ENCODE measurements at places on chromosomes 16 and 17.

DNA sequence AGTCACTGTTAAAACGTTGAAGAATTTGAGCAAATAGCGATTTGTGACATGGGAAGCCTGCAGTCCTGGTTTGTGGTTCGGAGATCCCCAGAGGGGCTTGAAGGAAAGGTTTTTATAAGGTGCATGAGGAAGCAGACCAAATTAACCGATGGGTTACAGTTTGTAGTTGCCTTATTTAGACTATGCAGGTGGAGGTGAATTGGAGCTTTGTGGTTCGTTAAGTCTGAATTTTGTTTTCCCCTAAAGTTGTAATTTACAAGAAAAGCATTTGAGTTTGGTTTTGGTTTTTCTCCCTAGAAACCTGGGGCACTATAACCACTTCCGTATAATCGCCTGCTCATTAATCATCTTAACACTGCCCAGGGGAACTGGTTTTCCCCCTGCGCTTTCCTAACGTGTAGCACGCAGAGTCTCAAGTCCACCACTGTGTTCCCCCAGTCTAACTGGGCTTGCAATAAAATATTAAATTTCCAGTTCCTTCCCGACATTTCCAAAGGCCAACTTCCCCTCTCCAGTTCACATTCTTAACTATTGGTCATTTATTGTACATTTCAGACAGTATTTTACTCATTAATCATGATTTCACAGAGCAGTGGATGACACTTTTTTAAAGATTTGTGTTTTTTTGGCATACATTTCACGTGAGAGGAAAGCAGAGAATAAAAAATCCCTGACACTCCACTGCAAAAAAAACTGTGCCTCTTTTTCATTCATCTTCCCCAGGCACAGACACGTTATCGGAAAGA is 932 bp downstream of the ZNF267 start:
- DNase-seq = peak; percentile 42

DNA sequence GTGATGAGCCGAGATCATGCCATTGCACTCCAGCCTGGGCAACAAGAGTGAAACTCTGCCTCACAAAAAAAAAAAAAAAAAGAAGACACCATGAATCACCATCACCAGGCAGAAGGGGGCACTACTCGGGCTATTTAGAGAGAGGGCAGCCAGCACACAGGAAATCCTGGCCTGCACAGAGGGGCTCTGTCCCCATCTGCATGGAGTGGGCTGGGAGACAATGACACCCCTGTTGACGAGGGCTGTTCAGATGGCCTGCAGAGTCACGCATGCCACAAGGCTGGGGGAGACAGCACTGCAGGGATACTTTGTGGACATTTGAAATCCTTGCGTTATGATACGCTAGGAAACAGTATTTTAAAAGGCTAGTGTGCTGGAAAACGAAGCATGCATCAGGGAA is 48.3 kb downstream of the CUEDC1 start:
- DNase-seq = no peak

DNA sequence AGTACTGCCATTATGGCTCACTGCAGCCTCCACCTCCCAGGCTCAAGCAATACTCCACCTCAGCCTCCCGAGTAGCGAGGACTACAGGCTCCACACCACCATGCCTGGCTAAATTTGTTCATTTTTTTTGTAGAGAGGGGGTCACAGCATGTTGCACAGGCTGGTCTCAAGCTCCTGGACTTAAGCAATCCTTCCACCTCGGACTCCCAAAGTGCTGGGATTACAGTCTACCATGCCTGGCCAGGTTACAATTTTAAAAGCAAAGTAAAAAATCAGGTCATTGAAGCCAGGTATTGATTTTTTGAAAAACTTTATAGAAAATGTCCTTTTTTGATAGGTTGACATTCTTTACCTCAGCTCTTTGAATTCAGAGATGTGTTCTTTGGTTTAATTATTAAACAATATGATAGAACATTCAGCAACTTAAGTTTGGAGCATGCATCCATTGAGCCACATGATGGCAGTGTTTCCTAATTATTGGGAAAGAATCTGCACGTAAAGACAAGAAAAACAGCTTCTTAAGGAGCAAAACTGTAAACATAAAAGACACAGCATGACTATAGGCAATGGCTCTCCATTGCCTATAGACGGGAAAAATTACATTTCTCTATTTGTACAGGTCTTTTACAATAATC is 1.7 kb upstream of the SLC16A11 start:
- DNase-seq = peak; percentile 39

- DNase-seq = no peak
Observed at GRCh38 chr16:1553946-1554825, 20.7 kb downstream of the TMEM204 start.

GRCh38 chr16:65098916-65099315 is 22.9 kb downstream of the CDH11 start:
- no peak for DNase-seq

DNA sequence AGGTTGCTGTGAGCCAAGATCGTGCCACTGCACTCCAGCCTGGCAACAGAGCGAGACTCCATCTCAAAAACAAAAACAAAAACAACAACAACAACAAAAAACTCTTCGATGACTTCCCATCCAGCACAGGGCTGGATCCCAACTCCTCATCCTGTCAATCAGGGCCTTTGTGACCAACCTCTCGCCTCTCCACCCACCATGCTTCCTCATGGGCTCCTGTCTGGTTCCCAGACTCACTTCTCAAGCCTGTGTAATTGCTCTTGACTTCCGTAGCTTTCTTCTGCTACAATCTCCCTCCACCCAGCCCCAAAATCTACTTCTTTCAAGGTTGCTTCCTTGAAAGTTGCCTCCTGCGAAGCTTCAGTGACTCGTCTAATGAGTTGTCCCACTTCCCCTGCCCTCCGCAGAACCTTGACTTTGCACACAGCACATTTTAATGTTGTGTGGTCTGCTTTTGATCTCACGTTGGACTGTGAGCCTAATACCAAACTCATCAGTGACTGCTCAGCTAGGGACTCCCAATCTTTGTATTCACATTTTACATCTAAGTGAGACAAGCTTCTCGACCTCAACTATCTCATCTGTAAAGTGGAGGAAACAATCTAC is 936 bp upstream of the RASL10B start:
- DNase-seq = no peak

DNA sequence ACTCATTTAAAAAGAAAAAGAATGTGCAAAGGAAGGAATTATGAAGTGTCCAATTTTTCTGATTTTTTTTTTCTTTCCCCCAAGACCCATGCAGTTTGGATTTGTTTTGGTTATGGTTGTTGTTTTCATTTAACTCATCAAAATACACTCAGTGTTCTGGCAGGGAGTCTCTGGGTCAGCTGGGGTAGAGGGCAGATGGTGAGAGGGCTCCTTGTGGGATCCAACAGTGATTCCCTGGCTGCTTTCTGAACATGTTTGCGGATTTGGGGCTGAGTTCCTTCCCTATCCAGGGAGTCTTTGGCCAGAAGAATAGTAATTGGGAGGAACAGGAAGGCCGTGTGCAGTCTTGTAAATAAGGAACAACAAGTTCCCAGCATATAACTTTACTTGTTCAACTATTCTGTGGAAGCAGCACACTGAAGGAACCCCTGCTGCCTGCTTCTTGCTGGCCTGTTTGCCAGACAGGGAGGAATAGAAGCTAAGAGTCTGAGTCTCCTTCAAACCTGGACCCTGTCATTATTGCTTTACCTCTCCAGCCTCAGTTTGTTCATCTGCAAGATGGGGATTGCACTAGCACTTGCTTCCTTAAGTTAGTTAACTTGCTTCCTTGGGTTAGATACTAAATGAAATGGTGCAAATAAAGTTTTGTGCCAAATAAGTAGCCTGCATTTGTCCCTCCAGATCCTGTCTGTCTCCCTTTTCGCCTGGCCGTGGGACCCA is 32.1 kb downstream of the C17orf67 start:
- DNase-seq = no peak

GRCh38 chr17:73787076-73788059 is 143.1 kb upstream of the SDK2 start:
- DNase-seq = no peak

GRCh38 chr17:43845766-43846165 is 1.2 kb upstream of the CD300LG start:
- no peak for DNase-seq

- no peak for DNase-seq
Observed at GRCh38 chr16:57824888-57825287, 22.6 kb upstream of the KIFC3 start.

DNA sequence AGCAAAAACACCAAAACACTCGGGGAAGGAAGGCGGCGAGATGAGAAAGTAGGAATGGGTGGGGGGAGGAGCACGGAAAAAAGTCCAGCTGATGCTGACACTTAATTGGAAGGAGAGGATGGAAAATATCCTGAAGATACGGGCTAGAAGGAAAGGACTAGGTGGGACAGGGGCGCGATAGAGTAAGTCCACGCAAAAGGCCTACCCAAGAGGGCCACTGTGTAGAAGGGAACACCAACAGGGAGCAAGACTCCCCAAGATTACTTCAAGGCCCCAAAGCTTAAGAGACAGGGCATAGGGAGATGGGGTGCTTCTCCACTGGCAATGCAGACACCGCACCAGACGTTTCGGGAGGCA is 736 bp downstream of the APPBP2 start:
- DNase-seq = no peak

DNA sequence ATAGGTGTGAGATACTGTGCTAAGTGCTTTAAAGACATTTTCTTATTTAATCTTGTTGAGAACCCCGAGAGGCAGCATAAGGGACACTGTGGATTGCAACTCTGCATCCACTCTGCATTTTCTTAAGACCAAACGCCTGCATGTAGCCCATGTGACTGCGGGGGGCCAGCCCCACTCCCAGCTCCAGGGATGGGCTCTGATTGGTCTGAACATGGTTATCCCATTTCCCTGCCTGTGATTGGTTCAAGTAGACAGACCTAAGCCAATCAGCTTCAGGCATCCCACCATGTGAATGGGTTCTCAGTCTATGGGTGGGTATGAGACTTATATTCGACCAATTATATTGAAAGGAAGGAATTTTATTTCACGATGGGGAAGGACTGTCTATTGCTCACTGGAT is 33.2 kb upstream of the USP7 start:
- DNase-seq = no peak

GRCh38 chr16:15703029-15703736 is 53.1 kb downstream of the NDE1 start:
- DNase-seq = no peak

DNA sequence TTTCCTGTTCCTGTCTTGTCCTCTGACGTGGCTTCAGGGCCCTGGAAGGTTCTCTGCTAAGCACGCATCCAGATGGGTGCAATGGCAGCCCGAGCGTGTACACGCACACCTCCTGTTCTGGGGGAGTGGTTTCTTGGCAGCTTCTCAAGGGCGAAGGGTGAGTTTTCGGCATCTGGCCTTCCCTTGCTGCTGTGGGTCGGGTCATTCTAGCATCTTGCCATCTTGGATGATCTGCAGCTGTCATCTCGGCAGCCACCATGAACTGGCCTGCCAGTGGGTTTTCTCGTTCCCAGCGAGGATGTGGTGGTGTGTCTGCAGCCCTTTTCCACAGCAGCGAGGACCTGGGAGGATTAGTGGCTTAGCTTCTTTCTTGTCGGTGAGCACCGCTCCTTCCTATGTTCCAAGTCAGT is 10.6 kb downstream of the MSI2 start:
- no peak for DNase-seq

DNA sequence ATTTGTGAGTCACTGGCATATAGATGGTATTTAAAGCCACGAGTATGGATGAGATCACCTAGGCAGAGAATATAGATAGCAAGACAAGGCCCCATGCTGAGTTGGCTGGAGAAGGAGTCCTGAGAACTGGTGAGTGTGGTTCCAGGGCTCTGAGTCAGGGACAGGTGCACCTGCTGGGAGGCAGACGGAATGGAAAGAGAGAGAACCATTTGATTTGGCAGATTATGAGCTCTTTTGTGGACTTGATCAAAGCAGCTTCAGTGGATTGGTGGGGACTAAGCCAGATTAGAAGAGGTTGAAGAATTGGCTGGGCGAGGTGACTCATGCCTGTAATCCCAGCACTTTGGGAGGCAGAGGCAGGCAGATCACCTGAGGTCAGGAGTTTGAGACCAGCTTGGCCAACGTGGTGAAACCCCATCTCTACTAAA is 4.3 kb upstream of the C16orf92 start:
- DNase-seq = no peak

DNA sequence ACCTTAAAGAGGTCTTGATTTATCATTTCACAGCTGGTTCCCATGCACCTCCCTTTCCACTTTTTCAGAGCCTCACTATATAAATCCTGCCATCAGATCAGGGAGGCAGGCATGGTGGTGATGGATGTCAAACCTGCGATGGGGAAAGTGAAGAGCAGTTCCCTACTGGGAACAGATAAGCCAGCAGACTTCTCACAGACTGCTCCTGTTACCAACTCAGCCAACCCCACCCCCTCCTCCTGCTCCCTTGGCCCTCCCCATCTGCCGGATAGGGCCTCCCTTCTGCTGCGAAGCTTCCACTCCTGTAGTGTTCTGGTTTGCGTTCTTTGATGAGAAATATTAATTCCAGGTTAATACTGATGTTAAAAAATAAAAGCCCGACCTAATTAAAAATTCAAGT is 232.1 kb downstream of the STX8 start:
- no peak for DNase-seq

- DNase-seq = no peak
Observed at GRCh38 chr16:28304214-28304613, 11.9 kb downstream of the SBK1 start.

DNA sequence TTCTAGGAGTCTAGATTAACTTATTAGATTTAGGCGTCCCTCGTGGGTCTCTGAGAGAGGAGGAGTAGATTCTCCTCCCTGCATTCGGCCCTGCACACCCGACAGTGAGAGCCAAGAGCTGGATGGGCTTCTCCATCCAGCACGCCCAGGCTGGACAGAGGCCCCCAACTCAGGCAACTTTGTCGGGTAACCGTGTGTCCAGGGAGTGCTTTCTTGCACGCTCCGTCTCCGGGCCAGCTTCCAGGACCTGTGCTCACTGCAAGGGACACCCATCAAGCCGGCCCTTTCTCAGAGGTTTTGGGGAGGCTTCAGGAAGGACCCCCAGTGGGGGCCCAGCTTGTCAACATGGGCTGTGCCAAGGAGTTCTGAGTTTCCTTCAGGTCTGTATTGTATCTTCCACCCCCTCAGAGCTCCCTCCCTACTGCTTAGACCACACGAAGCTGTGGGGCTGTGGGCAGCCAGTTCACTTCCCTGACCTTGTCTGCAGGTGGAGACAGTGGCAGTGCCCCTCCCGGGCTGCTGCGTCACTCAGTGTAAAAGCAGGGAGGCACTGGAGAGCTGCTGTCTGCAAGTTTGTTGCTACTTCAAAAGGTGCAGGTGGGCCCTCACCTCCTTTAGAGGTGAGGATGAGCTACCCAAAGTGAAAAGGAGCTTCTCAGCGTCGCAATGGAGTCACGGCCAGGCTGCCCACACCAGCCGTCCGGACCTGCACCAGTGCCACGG is 24.0 kb upstream of the C16orf78 start:
- no peak for DNase-seq

All from NCI-H1092 treated with DMSO at 0.1 percent for 48 hours (cell line).